Urinary bladder (tissue), 4 donors: ENCODE measurements at places on chromosomes 1 and 21. TPM values are rescaled to one million over a fixed set of nuclear protein-coding genes. Genes with fewer than 3 reads are reported as not detected.

G0S2 gene
- 17.0 TPM for total RNA-seq

NOS1AP gene
- 2.0 TPM for total RNA-seq

CFH gene
- 299 TPM for total RNA-seq

BCL2L15 gene
- 0.90 TPM for total RNA-seq

CD84 gene
- 5.3 TPM for total RNA-seq

NTRK1 gene
- 0.37 TPM for total RNA-seq

LCE1C gene
- total RNA-seq, result not detected

MASP2 gene
- total RNA-seq, result not detected

CELA3A gene
- total RNA-seq, result not detected

SPRR1B gene
- total RNA-seq, result not detected

SPRR5 gene
- not detected for total RNA-seq

C4BPB gene
- 1.6 TPM for total RNA-seq

HSD11B1 gene
- 1.2 TPM for total RNA-seq
